ENCODE measurements at places on chromosomes 11 and 22. TPM values are rescaled to one million over a fixed set of nuclear protein-coding genes. Genes with fewer than 3 reads are reported as not detected.

TRMU gene
- 33.9 TPM for total RNA-seq

MYBPC3 gene
- 1,256 TPM for total RNA-seq

TRPC6 gene
- 0.36 TPM for total RNA-seq

CST6 gene
- 3.6 TPM for total RNA-seq

KREMEN1 gene
- 68.3 TPM for total RNA-seq

KRTAP5-2 gene
- total RNA-seq = not detected

ISX gene
- not detected for total RNA-seq

- no peak for DNase-seq
These were observed 60.4 kb upstream of the HSPA8 start for GRCh38 chr11:123122341-123122740.

GRCh38 chr11:8732324-8732670 is 49.7 kb downstream of the RPL27A start:
- DNase-seq = no peak

DNA sequence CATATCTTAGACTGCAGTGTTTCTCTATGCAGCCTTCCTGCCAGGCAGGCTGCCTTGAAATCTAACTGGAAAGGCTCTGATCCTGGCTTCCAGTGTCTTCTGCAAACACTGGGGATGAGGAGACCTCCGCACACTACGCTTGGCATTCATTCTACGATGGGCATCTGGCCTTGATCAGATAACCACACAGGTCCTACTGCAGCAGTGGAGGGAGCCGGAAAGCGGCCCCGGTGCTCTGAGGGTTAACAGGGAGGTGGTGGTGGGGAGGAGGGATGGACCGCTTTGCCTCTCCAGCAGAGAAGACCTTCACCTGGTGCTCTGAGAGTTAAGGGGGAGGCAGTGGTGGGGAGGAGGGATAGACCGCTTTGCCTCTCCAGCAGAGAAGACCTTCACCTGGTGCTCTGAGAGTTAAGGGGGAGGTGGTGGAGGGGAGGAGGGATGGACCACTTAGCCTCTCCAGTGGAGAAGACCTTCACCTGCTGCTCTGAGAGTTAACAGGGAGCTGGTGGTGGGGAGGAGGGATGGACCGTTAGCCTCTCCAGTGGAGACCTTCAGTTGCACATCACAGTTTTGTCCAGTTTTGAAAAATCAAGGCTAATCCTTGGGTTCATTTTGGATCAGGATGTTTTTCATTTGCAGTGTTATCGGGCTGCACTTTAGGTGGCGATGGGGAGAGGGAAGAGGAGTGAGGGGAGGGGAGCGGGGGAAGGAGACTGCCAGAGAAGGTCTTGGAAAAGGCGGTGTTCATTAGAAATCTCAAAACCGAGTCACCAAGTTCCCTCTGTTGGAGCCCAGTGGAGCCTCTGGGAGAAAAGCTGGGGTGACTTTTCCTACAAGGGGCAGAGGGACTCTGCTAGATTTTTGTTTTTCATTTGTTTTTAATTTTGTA is 5.6 kb downstream of the GAL start:
- DNase-seq = no peak

GRCh38 chr11:115652496-115652895 is 148.3 kb upstream of the CADM1 start:
- no peak for DNase-seq

DNA sequence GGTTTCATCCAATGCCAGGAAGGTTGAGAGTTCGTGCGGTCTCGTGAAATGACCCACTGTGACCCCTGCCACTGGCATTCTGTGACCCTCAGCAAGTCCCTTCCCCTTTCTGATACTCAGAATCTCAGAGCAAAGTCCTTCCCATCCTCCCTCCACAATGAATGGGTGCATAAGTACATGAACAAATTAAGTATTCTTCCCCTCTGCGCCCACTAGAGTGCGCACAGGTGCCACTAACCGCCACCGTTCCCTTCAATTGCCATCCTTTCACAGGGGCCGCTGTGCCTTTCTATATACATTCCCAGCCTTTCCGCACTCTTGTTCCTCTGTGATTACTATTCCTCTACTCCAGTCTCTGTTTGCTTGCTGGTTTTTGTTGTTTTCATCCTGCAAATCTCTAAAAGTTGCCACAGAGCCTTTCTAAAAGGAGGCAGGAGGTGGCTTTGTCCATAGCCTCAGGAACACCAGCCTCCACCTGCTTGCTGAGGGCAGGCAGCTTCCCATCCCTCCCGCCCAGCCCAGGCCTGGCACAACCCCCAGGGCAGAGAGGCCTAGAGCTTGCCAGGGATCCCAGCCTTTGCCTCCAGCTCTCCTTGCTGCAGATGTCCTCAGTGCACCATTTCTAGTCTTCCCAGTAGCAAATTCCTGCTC is 6.7 kb upstream of the AP1B1 start:
- DNase-seq = peak; percentile 81

DNA sequence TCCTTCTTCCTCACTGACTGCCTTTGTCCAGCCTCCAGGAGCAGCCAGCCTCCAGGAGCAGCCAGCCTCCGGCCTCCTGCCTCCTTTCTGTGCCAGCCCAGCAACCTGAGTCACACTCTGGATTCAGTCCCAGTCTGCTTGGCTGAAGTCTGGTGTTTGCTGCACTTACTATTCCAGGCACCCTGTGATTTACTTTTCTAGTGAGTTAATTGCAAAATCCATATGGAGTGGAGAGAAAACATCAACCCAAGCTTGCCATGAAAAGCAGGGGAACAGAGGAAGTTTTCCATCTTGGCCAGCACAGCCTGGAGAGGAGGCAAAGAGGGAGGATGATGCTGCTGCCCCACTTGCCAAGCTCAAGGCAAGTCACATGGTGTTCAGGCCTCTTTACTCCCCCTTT is 400.5 kb downstream of the TENM4 start:
- no peak for DNase-seq

- DNase-seq = no peak
These were observed 1180.8 kb downstream of the JRKL start for GRCh38 chr11:97570636-97571035.

GRCh38 chr22:36776722-36777121 is 803 bp upstream of the IFT27 start:
- DNase-seq = no peak

- no peak for DNase-seq
These were observed 137.8 kb downstream of the C11orf58 start for GRCh38 chr11:16876053-16876752.

GRCh38 chr11:28289444-28289843 is 181.3 kb downstream of the METTL15 start:
- DNase-seq = no peak

- no peak for DNase-seq
These were observed 75.9 kb upstream of the ARFGAP3 start for GRCh38 chr22:42932857-42933484.

DNA sequence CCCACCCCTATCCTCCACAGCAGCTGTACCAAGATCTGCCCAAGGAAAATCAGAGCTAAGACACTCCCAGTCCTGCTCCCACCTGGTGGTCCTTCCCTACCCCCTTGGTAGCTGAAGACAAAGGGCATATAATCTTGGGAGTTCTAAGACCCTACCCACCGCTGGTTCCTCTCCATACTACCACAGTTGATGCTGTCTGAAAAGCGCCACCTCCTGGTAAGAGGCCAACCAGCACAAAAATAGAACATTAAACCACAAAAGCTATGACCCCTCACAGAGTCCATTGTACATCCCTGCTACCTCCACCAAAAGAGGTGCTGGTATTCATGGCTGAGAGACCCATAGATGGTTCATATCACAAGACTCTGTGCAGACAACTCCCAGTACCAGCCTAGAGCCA is 161.5 kb upstream of the ARHGAP42 start:
- DNase-seq = no peak
